ENCODE measurements at places on chromosomes 4 and X. TPM values are rescaled to one million over a fixed set of nuclear protein-coding genes. Genes with fewer than 3 reads are reported as not detected.

DNA sequence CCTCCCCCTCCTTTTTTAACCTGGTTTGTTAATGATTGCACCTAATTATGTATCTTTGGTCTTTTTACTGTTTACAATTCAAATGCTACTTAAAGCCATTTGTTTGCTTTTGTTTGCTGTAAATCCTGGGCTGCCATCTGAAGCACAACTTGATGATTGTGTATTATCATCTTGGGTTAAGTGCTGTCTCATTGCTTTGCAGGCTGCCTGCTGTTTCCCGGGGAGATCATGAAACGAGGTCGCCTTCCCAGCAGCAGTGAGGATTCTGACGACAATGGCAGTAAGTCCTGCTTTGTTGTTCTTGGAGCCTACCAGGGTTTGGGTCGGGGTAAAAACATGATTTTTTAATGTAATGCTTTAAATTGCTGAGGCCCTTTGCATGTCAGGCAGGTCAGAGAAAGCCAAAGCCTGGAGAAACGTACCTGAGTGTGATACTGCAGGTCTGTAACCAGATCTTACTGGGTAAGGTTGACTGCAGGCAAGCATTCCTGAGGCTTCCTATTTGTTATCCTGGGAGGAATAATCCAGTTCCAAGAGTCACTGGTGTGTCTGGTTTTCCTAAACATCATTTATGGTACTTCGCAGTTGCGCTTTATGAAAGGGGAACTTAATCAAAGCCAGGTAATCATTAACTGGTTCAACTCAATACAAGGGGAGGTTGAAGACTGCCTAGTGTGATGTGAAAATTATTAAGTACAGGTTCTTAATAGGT, 22.2 kb downstream of the JADE1 start:
- peak; percentile 51 for DNase-seq

DNA sequence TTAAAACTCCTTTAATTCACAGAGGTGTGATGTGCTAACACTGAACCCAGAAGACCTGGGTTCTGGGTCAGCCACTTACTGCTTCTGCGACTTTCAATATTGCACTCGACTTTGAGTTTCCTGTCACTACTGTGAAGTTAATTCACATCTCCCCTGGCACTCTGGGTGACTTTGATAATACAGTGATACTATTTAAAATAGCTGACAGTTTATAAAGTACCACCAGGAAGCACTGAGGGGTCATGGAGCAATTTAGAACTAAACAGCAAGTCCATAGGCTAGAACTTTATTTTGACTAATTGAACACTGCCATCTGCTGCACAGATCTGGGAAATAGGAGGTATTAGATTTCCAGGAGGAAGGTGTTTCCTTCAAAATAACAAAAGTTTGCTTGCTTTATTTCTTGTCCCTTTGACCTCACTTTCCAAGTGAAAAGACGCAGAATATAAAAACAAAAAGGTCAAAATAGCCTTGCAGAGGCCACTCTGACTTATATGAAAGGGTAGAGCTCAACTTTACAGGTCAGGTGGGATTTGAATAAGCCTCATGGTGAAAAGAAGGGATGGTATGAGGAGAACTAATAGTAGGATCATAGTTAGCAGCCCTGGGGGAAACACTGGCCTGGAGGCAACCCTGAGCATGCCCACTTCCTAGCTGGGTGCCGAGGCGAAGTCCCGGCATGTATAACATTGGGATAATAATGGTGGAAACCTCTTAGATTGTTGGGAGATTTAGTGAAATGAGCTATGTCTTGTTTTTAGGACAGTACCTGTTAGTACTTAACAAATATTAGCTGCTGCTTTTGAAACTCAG, 53.4 kb downstream of the ZNF518B start:
- DNase-seq: peak; percentile 80

Gene PNMA6A
- 1.3 TPM for total RNA-seq

DNA sequence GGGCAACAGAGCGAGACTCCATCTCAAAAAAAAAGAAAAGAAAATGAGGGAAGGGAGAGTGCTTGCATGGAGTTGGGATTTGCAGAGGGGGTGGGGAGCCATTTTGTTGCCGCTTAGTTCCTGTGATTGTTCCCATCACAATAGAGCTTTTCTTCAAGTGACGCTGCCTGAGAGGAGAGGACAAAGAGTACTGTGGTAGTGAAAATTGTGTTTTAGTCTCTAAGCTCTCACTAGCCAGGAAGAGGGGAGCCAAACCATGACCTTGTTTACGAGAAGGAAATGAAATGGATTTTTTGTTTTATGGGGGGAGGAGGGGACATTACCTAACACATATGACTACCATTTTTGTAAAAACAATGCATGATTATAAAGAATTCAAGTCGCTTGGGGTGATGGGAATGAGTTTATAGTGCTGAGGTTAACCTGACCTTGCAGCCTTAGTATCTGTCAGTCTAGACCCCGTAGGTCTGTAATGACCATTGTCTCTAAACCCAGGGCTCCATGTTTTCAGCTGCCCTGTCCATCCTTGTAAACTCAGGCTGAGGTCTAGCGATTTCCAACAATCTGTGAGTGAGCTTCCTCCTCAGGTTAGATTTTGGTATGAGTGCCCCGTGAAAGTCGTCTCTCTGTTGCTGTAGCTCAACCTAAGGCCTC, 18.8 kb downstream of the SRD5A3 start:
- DNase-seq: no peak

DNA sequence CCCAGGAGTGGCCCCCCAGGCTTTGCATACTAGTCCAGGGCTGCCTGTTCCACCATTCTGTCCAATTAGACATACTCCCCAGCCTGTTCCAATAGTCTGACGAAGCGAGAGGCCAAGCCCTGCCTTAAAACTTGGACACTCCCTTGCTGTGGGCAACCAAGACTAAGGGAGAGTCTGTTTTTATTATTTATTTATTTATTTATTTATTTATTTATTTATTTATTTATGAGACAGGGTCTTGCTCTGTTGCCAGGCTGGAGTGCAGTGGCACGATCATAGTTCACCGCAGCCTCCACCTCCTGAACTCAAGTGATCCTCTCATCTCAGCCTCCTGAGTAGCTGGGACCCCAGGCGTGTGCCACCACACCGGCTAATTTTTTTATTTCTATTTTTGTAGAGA, 6.6 kb downstream of the KIT start:
- no peak for DNase-seq

DNA sequence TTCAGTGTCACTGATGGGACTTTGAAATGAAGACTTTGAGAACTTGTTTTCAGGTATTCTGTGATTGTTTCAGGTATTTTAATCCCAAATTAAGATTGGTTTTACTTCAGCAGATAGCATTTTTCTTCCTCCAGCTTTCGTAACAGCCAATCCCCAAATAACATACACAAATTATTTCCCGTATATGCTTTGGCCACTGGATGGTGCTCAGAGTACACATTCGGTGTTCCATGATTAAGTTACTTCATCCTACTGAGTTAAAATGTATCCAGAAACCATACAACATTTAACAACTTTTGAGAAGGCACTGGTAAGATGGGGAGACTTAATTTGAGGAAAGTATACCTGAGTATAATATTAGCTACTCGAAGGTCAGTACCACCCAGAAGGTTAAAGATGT, 233.4 kb upstream of the FAM47A start:
- peak; percentile 53 for DNase-seq

GRCh38 chr4:98638661-98639060, 19.8 kb downstream of the TSPAN5 start:
- no peak for DNase-seq

DNA sequence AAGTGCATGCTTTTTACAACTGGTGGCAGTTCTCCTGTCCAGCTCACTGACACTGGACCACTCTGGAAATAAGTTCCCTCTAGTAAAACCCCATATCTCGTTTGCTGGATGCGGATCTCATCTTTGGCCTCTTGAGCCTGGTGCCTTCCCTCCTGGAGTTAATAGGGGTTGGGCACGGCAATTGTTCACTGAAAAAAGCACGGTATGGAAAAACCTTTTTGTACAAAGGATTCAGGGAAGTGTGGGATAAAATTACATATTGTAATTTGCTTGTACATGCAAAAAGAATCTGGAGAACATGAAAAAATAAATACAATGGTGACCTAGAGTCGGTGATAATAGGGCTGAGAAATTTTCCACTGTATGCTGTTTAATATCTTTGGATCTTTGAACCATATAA, 30.6 kb downstream of the TBC1D9 start:
- no peak for DNase-seq

Gene HELT
- total RNA-seq: not detected

- DNase-seq: no peak
Observed at GRCh38 chr4:99629962-99630554, 27.6 kb downstream of the C4orf54 start.

- DNase-seq: no peak
Observed at GRCh38 chr4:26074712-26075430, 160.9 kb downstream of the SMIM20 start.

- DNase-seq: no peak
Observed at GRCh38 chrX:109624641-109625616, at the start of gene KCNE5. Gene KCNE5, minus strand, starts transcription at chrX:109625172. Its CDS starts 152 bp downstream, at chrX:109625020.

GRCh38 chr4:153393397-153393796, 48.9 kb downstream of the MND1 start:
- peak; percentile 84 for DNase-seq

DNA sequence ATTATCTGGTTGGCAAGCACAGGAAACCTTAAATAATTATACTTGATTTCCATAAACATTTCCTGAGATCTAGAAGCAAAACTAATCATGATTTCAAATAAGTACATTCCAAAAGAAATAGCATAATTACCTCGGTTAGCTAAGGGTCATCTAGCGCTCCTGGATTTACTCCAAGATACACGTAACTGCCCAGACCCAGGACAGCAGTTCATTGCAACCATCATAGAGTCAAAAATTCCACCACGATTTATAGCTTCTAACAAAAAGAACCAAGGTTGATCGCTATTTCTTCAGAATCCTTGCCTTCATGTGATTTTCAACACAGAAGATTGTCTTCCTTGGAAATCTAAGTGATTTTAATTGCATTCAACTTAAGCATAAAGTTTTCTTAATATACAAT, 1235.5 kb upstream of the TENM3 start:
- no peak for DNase-seq

DNA sequence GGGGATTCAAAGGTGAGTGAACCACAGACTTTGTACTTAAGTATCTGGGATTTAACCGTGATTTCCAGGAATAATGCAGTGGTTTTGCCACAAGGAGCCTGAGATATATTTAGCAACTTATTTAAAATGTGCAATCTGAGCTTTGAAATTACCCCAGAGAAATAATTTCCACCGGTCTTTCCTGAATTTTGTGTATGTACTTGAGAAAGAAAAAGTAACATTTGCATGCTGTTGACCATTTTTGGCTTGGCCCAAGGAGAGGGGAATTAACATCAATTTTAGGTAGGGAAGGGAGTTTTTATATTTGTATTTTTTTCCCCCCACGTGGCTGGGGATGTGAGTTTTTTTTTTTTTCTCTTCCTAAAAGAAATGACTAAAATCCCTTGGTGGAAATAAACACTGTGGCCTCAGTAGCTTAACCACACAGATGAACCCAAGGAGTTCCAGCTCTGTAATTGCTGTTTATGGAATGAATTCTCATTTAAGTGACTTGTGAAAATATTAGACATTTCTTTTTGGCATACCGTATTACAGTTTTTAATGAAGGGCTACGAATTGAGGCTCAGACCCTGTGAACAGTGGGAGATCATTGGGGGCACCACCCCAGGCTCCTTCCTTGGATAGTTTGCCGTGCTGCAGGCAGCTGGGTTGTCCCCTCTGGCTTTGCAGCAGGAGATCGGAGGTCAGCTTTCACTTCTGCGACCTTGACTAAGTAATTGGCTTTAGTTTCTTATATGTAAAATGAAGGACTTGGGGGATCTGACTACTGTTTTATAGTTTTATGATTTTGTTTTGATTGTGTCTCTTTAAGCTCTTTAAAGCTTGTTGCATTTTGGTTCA, 116.1 kb downstream of the ARHGAP10 start:
- no peak for DNase-seq

Gene IDH3G
- 46.0 TPM for total RNA-seq

- DNase-seq: peak; percentile 95
Observed at GRCh38 chrX:41009850-41010846, 75.1 kb upstream of the USP9X start.

Gene PDGFRA
- total RNA-seq: 707 TPM

Gene SAGE1
- not detected for total RNA-seq

- DNase-seq: peak; percentile 25
Observed at GRCh38 chr4:147740176-147740575, 8.3 kb downstream of the ARHGAP10 start.

DNA sequence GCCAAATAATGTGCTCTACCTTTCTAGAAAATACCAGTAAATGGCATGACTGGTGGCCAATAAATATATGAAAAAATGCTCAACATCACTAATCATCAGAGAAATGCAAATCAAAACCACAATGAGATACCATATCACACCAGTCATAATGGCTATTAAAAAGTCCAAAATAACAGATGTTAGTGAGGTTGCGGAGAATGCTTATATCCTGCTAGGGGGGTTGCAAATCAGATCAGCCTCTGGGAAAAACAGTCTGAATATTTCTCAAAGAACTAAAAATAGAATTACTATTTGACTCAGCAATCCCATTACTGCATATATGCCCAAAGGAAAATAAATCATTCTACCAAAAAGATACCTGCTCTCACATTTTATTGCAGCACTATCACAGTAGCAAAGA, 115.1 kb downstream of the RASGEF1B start:
- no peak for DNase-seq

Gene SOWAHB
- total RNA-seq: not detected

- DNase-seq: no peak
Observed at GRCh38 chr4:148182230-148182911, 259.8 kb downstream of the NR3C2 start.

DNA sequence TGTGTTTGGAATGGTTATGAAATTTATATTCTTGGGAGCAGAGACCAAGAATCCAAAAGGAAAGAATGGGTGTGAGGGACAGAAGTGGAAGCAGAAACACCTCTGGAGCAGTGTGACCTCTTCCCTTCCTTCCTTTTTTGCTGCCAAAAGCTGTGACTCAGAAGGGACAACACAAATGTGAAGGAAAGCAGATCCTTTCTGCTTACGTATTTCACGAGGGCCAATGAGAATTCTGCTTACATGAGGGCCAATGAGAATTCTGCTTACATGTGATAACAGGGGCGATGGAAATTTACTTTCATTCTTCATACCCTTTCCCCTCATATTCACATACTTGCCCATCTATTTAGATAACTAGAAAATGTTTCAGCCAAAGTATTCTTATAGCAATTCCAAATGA, 404.6 kb downstream of the PRDM5 start:
- peak; percentile 97 for DNase-seq

Measured in fibroblast of the aortic adventitia (primary cell).